ENCODE measurements at places on chromosomes 2 and 18. TPM values are rescaled to one million over a fixed set of nuclear protein-coding genes. Genes with fewer than 3 reads are reported as not detected.

TRAPPC8 gene
- 12.1 TPM for total RNA-seq

MALT1 gene
- total RNA-seq = 11.8 TPM

IL36B gene
- not detected for total RNA-seq

DNAJC5G gene
- total RNA-seq = not detected

UGT1A5 gene
- not detected for total RNA-seq

HOXD9 gene
- total RNA-seq = 1.7 TPM

STK36 gene
- 13.6 TPM for total RNA-seq

FSHR gene
- not detected for total RNA-seq

PLA2R1 gene
- total RNA-seq = 2.8 TPM

STEAP3 gene
- 40.9 TPM for total RNA-seq

ALPI gene
- total RNA-seq = not detected

FBXO36 gene
- 1.1 TPM for total RNA-seq

CDH7 gene
- 0.03 TPM for total RNA-seq

ZSCAN30 gene
- 0.58 TPM for total RNA-seq

RHOB gene
- total RNA-seq = 193 TPM

WNT6 gene
- total RNA-seq = not detected

CXCR4 gene
- total RNA-seq = 0.44 TPM

FEV gene
- not detected for total RNA-seq

LRP2 gene
- 0.06 TPM for total RNA-seq

SLC9A2 gene
- total RNA-seq = 2.7 TPM

SCYGR4 gene
- not detected for total RNA-seq

VAPA gene
- total RNA-seq = 189 TPM

FKBP1B gene
- 9.3 TPM for total RNA-seq

NCKAP5 gene
- total RNA-seq = 1.7 TPM

NGEF gene
- total RNA-seq = 16.8 TPM

NT5C1B gene
- total RNA-seq = not detected

FBXO48 gene
- 0.71 TPM for total RNA-seq

NEU2 gene
- not detected for total RNA-seq

ADNP2 gene
- total RNA-seq = 13.4 TPM

AMER3 gene
- total RNA-seq = not detected

GDF7 gene
- 0.05 TPM for total RNA-seq

VRK2 gene
- total RNA-seq = 29.8 TPM

AQP12A gene
- not detected for total RNA-seq

ORC4 gene
- 43.0 TPM for total RNA-seq

ANKRD30BL gene
- not detected for total RNA-seq

APOB gene
- total RNA-seq = not detected

NDC80 gene
- total RNA-seq = 16.5 TPM

SERPINB10 gene
- 0.22 TPM for total RNA-seq

SP5 gene
- not detected for total RNA-seq

FLACC1 gene
- total RNA-seq = not detected

ADD2 gene
- 23.6 TPM for total RNA-seq
